C1 segment of cervical spinal cord (tissue), 14 donors: ENCODE measurements at places on chromosomes 6 and 20.

GRCh38 chr6:53148684-53149083 is at the start of gene GCM1:
TSS of gene GCM1 (minus strand) at chr6:53148841. CDS start at chr6:53145632, 3,209 bp downstream.
- no peak for DNase-seq

DNA sequence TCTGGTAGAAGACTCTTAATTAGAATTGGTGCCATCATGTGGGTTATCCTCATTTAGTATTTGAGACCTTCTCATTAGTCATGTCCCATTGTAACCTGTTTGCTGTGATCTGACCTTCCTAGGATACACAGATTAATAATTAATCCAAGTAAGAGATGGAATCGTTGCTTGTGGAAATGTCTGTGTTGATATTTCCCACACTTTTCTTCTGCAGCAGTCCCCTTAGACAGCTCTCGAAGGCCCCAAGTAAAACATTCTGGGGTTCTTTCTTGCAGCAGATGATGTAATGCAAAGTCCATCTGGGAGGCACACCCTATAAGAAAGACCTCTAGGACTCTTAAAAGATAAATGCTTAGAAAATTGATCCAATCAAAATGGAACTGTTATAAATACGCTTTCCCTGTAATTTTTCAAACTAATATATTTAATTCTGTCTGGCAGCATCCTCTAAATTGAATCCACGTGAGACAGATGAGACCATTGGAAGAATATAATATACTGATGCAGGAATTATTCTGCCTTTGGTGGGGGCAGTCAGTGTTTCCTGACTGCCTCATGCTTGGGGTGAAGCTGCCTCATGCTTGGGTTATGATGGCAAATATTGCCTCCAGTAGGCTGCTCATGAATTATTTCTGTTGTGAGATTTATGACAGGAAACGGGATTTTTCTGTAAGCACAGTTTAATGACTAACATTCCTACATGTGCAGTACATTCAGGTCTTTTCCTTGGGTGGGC is 54.5 kb upstream of the ARMC2 start:
- DNase-seq, result no peak

DNA sequence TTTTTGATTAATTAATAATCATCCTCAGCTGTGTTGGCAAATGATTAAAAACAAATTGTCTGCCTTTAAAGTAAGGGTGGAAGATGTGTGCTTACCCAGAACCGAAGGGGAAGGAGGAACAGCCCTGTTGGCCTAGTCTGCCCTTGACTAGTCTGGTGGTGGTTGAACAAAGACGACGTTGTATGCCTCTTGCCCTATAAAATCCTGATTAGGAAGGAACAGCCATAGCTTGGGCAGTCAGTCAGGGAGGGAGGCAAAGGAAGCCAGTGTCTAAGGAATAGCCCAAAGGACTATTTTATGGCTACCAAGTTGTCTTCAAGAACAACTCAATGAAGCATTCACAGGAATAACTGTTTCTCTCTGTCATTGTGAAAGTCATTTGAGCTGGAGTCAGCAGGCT is 70.7 kb downstream of the PRDM1 start:
- DNase-seq, result no peak

DNA sequence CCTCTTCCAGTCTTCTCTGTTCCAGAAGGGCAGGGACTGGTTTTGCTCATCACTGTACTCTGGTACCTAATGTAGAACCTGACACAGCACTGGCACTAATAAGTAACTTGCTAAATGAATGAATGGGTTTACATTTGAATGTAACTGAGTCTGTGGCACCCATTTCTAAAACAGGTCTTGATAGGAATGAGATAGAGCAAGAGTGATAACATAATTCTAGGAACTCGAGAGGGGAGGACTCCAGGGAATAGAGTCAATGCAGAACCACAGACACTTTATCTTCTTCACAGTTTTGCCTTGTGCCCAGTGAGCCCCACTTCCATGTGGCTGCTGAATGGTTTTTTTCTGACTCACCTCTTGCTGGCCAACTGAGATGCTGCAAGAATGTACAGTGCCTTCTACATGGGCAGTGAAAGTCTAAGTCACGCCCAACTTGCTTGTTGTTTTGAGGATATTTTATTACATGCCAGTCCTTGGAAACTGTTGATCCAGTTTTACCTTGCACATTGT is 61.1 kb downstream of the TBC1D7 start:
- DNase-seq, result no peak

DNA sequence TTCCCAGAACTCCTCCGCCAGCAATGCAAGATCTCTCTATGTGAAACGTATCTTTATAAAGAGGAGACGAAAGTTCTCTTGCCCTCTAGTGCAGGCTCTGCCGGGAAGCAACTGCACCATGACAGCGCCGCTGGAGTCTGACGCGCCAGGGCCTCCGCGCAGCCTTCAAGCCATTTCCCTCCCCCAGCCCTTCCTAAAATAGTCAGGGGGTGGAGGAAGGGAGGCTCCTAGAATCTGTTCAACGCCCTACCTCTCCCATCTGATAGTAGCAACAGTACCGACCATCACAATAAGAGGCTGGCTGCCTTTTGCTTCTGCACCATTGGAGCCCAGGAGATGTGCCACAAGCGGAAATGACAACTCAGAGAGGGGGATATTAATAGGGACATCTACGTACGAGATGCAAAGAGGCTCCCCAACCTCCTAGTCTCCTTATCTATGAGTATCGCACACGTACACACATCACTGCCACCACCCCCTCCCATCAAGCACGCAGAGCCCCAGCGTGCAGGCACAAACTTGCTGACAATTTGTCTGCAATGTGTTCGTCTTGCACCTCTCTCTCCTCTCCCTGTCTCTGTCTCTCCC is 1.0 kb downstream of the SYNE1 start:
- DNase-seq, result peak; percentile 4

DNA sequence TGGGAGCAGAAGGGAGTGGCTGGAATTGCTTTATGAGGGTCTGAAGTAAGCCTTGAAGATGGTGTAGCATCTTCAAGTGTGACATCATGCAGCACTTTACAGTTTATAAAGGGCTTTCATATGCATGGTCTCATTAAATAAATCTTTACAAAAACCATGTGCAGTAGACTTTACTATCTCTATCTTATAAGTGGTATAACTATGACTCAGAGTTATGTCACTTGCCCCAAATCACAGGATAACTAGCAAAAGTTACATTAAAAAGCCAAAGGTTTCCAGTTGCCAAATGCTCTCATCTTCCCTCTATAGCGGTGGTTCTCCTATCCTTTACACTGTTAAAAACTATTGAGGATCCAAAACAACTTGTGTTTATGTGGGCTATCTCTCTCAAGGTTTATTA is 687.7 kb upstream of the MARCKS start:
- no peak for DNase-seq

DNA sequence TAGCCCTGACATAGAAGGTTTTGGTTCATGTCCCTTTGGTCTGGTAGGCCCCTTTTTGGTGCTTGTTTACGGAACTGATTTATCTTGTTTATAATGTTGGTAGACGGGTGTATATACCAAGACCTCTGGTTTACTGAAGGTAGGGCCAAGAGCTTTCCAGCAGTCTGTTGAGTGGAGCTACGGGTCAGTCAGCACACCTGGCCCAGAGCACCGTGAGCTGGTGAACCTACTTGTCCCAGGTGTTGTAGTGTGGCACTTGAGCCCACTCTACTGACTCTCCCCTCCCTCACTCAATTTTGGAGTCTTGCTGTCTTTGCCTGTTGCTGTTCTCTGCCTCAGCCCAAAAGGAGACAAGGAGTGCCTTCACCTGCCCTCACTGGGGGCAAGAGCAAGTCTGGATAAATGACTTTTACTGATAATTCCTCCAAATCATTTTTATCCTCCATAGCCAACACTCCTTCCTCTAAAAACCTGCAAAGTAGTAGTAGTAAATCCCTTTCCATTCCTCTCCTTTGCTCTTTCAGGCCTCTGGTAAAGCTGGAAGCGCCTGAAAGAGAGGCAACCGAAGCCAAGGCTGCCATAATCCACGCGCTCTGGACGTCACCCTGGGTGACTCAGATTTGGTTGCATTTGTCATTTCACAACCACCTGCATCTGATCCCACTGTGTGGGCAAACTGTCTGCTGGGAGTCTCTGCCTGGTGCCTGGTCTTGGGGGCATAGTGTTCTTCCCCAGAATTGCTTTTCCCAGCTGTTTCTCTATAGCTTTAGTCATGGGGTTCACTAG is 22.2 kb downstream of the RREB1 start:
- DNase-seq, result no peak

DNA sequence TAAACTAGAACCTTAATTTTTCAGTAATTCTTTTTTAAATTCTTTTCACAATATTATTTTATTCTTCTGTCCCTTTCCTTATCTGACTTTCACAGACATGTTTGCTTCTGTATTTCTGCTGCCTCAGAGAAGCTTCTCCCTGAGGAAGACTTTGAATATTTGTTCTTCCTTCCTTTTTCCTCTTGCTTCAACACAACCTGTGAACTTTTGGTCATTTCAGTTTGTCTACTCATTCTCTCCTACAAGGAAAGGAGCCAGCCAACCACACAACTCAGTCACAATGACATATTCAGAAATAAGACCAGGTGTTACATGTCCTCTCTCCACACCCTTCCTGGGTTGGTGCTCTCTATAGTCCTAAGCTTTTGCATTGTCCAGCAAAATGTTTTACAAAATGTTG is 310.4 kb downstream of the TFAP2B start:
- no peak for DNase-seq

- no peak for DNase-seq
Measured at GRCh38 chr6:15460110-15460727, 202.6 kb downstream of the DTNBP1 start.

- DNase-seq, result no peak
Measured at GRCh38 chr6:137177611-137178010, 4.2 kb upstream of the IL22RA2 start.

DNA sequence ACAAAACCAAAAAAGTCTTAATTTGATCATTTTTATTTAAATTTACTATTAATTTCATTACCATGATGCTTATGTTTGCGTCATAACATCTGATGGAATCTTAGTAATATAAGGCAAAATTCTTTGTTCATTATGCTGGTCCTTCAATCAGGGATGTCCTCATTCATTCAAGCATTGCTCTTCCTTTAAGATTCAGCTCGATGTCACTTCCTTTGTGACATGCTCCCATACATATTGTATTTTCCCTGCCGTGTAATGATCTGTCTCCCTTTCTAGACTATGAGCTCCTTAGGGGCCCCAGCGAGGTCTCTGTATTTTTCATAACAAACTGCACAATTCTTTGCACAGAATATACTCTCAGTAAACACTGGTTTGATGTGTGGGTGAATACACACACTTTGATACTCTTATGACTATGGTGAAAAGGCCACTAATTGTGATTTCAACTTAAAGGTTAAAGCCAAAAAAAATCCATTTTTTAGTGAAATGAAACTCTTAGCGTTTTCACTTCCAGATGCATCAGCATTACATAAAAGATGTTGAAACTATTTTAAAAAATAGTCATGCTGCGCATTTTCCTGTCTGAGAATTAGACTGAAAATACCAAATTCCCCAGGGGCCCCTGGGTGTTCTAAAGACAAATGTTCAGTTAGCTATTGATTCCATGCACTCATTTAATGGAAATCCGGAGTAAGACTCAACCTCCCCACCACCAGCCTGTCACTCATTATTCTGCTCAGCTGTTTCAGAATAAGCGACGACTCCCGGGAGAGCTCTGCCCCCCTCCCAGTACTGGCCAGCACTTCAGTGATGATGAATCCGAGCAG is 169.7 kb downstream of the ATXN1 start:
- no peak for DNase-seq

GRCh38 chr6:2659882-2660281 is 90.8 kb downstream of the MYLK4 start:
- DNase-seq, result no peak

- DNase-seq, result no peak
Measured at GRCh38 chr6:160069050-160069454, 52.6 kb upstream of the SLC22A1 start.

DNA sequence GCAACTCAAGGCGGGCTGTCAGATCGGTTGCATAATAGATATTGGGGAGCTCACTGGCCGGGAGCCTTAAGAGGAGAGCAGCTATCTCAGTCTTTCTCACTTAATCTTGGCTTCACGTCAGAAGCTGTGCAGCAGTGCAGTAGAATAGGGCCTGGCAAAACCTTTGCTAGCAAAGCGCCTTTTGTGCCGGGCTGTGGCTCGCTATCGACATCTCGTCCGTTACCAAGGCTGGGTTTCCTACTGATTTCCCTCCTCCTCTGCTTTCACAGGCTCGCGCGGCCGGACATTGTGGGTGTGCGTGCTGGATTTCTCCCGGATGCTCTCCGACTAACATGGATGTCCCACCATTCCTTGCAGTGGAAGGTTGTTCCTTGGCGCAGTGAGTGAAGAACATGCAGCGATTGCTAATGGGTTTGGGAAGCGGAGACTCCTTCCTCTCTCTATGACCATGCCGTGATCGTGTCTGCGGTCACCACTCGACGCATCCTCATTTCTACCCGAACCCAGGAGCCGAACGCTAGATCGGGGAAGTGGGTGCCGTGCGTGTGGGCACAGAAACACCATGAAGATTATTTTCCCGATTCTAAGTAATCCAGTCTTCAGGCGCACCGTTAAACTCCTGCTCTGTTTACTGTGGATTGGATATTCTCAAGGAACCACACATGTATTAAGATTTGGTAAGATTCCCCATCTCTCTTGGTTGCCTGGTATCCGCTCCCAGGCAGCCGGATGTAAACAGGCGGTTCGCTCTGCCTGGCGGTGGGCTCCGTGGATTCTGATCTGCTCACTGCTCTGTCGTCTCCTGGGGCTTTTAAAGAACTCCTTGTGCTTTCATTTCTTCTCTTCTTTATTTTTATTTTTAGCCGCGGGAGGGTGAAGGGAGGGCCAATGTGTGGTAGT is 5.5 kb downstream of the GRIK2 start:
- peak; percentile 2 for DNase-seq

DNA sequence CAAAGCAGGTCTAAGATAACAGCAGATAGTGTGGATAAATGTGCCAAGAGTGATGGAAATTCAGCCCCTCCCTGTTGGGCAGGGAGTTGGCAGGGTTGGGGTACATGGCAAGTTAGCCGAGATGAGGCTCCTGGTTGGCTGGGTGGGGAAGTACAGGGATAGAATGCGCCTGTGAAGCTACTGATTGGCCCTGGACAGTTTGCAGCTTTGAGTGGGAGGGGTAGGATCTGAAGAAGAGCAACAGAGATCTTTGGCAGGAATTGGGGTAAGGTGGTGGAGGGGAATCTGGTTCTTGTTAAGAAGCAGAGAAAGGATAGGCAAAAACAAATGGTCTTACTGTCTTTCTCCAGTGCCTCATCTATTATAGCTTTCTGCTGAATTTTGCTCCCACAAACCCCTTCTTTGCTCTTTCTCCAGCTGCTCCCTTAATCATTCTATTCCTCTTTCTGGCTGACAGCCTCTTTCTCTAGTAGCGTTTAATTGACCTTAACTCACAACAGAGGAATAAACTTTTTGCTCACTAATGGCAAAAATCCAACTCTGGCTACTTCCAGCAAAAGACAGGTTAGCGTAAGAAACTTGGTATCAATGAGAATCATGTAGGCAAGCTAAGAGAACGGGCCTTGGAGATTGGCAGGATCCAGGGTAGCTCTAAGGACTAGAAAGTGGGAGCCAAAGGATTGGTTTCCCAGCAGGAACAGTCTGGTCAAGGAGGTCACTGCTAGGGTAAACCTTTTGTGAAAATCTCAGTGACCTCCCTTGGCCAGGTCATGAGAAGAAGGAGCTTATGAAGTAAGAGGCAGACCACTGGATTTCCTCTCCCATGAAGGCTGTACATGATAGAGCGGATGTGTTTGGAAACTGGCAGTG is 86.3 kb upstream of the CARMIL1 start:
- DNase-seq, result no peak

- DNase-seq, result no peak
Measured at GRCh38 chr20:24633026-24633425, 163.6 kb downstream of the SYNDIG1 start.
